ENCODE measurements at places on chromosomes 12 and 14. TPM values are rescaled to one million over a fixed set of nuclear protein-coding genes. Genes with fewer than 3 reads are reported as not detected.

- no peak for DNase-seq
These were observed 29.8 kb downstream of the GPATCH2L start for GRCh38 chr14:76181546-76181945.

The GARIN6 gene
- not detected for total RNA-seq

The DCN gene
- not detected for total RNA-seq

GRCh38 chr14:66088656-66089055 lies 397.5 kb upstream of the CCDC196 start:
- no peak for DNase-seq

DNA sequence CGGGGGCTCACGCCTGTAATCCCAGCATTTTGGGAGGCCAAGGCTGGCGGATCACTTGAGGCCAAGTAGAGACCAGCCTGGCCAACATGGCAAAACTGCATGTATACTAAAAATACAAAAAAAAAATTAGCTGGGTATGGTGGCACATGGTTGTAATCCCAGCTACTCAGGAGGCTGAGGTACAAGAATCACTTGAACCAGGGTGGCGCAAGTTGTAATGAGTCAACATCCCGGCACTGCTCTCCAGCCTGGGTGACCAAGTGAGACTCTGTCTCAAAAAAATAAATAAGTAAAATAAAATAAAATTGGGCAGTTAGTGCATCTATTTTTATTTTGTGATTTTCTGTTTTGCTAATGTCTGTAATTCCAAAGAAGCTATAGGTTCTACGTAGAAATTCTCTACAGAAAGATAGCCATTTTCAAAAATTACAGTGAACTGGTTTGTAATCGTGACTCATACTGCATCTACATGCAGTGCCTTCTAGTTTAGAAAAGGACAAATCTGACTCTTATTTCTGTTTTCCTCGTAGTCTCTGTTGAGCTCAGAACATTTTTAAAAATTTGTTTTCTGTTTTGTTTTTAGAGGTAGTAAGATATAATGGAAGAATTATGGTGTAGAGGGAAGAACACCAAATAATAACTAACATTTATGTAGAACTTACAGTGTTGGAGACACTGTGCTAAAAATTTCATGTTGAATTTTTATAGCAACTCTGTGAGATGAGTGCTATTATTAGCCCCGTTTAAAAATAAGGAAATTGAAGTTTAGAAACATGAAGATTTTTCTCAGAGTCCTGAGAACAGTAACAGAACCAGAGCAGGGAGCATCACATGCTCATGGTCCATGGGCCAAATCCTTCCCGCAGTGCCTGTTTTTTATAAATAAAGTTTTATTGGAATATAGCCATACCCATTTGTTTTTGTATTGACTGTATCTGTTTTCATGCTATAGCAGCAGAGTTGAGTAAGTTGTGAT lies 201.2 kb downstream of the SYNE2 start:
- no peak for DNase-seq

GRCh38 chr12:41604830-41605229 lies 416.7 kb downstream of the PDZRN4 start:
- no peak for DNase-seq

GRCh38 chr12:112839386-112839972 lies 47.9 kb downstream of the RPH3A start:
- no peak for DNase-seq
